ENCODE measurements at places on chromosomes 3 and 15.

GRCh38 chr3:10286596-10287295 is 6.0 kb downstream of the GHRL start:
- DNase-seq = no peak

- DNase-seq = no peak
These were observed 17.5 kb upstream of the ARHGEF3 start for GRCh38 chr3:56819016-56819809.

DNA sequence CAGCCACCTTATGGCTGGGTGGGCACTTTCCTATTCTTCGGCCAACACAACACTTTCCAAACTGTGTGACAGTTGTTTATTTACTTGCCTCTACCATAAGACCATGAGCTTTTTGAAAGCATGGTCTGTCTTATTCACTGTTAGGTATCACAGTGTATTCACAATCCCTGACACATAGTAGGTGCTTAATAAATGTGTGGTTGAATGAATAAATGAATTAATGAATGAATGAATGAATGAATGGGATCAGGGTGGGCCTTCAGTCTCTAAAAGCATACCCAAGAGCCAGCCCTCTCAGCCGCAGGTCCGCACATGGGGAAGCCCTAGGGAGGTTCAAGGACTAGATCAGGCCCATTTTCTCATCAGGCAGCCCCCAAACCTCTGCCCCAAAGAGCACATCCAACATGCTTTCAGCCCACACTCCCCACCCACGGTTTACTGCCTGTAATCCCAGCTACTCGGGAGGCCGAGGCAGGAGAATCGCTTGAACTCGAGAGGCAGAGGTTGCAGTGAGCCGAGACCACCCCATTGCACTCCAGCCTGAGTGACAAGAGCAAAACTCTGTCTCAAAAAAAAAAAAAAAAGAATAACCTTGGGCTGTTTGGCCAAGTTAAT is 95.9 kb downstream of the LIPC start:
- DNase-seq = no peak

- no peak for DNase-seq
These were observed 11.5 kb downstream of the ATP13A3 start for GRCh38 chr3:194475138-194475932.

DNA sequence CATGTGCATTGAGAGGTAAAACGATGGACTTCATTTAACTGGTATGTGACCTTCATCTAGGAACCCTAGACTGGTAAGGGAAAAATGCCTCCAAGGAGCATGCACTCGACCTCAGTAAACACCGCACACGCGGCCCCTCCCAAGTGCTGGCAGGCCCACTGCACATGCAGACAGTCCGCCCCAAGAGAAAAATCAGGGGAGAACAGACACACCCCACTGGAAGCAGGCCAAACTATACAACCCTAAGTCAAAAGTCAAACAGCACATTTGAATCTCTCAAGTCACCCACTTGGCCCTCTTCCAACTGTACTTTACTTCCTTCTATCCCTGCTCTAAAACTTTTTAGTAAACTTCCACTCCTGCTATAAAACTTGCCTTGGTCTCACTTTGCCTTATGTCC is 250.1 kb upstream of the HES1 start:
- no peak for DNase-seq

DNA sequence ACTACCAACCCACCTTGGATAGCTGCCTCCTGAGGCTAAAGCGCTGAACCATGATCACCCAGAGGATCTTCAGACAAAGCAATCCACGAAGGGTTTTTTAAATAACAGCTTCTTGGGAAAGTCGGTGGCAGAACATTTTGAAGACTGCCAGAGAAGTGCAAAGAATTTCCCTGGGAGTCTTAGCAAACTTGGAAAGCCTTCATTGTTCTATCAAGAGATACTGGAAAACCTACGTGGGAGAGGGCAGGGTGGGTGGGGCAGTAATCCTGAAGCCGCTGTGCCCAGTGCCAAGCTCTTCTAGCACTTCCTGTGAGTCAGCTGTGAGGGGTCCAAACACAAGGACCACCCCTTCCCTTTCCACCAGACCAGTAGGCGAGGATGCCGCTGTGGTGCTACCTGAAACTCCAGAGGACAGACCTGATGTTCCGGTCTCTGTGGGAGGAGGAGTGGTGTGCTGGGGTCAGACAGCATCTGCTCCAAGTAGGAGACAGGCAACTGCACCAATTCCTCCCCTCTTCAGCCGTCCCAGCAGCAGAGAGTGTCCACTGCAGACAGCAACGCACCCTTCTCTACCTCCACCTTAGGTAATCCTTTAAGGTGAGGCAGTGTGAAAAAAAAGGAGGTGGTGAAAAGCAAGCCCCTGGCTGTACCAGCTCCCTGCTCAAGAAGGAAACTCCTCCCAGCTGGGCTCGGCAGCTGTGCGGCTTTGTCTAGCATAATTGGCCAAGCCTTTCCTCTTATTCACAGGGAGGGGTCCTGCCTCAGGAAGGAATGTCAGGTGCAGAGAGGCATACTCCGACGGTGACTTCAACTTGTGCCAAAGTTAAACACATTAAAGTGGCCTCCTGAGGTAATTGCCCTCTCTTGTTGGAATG is 99.0 kb downstream of the TMCC1 start:
- DNase-seq = peak; percentile 0

DNA sequence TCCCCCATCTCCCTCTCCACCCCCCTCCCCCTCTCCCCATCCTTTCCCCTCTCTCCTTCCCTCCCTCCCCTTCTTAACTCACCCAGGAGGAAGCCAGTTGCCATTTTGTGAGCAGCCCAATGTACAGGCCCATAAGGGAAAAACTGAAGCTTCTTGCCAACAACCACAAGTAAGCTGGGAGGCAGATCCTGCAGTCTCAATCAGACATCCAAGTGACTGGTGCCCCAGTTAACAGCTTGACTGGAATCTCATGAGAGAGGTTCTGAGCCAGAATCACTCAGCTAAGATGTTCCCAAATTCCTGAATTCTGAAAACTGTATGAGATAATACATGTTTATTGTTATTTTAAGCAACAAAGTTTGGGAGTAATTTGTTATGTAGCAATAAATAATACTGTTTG is 90.7 kb downstream of the C3orf70 start:
- no peak for DNase-seq

DNA sequence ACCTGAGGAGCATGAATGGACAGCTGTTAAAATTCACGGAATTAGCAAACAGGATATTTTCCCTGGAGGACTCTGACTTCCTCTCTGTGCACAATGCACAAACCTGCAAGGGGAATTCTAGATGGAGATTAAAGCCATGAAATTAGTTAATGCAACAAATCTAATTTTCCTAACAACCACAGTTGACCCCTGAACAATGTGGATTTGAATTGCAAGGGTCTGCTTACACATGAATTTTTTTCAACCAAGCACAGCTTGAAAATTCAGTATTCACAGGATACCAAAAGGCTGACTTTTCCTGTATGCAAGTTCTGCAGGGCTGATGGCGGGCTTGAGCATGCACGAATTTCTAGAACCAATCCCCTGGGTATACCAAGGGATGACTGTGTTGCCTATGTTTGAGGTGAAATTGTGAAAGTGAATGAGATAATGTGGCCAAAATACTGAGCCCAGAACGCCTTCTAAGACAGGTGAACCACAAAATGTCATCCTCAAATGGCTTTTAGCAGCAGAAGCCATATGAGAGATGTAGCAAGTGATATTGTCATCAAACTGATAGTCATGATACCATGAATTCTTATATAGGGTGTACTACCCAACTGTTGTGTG is 52.5 kb downstream of the COL8A1 start:
- DNase-seq = no peak

GRCh38 chr3:18217507-18218174 is 207.5 kb downstream of the SATB1 start:
- no peak for DNase-seq

GRCh38 chr15:62854420-62855084 is 188.0 kb upstream of the TPM1 start:
- DNase-seq = no peak

DNA sequence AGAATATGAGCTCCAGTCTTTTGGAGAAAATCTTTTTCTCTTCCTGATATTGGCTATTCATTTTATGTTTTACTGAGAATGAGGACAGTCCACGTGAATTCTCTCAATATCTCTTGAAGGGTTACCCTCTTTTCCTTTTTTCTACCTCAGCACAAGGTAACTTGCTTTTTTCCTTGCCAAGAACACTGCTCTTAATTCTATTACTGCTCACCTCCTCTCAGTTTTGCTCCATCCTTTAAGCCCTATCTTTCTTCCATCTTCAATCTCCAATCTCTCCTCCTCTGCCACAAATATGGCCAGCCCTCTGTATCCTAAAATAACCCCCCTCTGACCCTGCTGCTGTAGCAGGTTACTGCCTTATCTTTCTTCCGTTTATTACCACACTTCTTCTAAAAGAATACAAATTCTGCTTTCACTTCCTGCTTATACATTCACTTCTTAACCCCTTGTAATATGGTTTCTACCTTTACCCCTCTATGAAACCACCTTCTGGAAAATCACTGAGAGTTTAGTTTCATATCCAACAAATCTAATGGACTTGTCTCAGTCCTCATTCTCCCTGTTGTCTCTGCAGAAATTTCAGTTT is 89.0 kb downstream of the NFKBIZ start:
- DNase-seq = no peak

- DNase-seq = no peak
These were observed 314.6 kb downstream of the EPHB1 start for GRCh38 chr3:135109681-135110080.

DNA sequence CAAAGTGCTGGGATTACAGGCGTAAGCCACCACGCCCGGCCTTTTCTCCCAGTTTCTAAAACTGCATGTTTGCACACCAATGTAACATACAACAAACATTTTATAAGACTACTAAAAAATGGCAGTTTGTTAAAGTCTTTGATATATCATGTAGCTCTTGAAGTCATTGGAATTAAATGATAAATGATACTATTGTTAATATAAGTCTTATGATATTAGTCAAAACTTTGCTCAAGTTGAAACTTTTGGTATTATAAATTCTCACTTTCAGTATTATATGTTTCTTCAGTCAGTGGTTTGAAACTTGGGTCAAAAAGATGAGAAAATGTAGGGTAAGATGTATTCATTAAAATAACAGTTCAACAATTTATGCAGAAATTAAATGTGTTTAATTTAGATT is 117.6 kb upstream of the TBL1XR1 start:
- DNase-seq = no peak

GRCh38 chr3:106452096-106452495 is 583.3 kb upstream of the CBLB start:
- no peak for DNase-seq

- DNase-seq = no peak
These were observed 375 bp upstream of the MYZAP start for GRCh38 chr15:57591237-57591821.

- no peak for DNase-seq
These were observed 1.3 kb downstream of the ACAP2 start for GRCh38 chr3:195441476-195441991.

DNA sequence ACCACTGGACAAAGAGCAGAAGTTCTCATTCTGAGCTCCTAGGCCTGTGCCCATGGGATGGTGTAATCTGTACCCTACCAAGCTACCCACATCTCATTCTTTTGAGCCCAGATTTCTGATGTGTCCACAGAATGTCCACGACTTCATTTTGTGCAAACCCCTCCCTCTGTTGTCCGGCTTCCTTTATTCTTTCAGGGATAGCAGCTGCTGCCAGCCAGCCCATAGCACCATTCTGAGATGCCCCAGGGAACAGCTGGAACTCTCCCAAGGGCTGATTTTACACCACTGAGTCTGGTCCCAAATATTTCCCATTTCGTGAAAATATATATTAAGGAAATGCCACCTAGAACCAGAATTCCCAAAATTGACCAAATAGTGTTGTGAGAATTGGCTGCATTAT is 236.6 kb downstream of the SATB1 start:
- no peak for DNase-seq

GRCh38 chr3:78274475-78275065 is 1234.7 kb downstream of the ROBO2 start:
- no peak for DNase-seq

GRCh38 chr3:196639483-196640296 is at the start of gene NRROS:
Gene NRROS, plus strand, starts transcription at chr3:196639694. Its CDS starts 14,846 bp downstream, at chr3:196654540.
- DNase-seq = peak; percentile 52

DNA sequence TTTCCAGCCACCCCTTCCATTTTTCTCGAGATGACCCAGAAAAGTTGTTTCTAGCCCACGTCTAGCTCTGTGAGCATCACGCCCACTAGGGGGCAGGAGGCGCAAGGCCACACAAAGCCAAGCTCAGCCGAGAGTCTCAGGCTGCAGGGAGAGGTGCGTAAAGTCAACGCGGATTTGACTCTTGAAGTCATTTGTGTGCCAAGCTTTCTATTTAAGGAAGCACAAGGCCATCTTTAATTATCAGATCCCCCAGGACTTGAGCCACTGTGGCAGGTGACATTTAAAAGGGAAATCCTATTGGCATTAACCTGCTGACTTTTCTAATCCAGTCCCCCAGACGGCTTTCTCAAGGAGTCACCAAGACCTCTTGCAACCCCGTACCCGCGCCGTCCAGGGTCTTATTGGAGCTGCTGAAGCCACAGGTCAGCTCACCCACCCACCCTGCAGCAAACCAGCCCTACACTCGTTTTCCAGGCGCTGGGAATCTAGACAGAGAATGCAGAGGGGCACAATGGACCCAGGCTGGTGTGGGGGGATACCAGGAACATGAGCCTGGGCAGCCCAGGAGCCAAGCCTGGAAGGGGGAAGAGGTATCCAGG is 62.1 kb downstream of the CAPN7 start:
- peak; percentile 82 for DNase-seq

GRCh38 chr3:43785551-43785950 is 94.8 kb downstream of the ABHD5 start:
- DNase-seq = no peak

DNA sequence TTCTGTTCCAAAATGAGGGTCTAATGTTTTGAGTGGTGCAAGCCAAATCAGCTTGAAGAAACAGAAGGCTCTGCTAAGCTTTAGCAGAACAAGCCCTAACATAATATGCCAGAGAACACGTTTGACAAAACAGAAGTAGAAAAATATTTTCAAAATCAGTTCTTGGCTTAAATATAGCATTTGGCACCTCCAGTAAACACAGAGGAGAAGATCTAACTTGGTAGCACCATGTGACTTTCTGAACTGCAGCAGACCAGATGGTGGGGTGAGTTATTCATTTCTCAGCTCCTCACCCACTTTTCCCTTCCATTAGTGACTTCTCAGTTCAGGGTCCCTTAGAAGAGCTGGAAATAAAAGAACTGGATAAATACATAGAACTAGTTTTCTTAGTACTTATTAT is 395.8 kb downstream of the MAGI1 start:
- DNase-seq = no peak

DNA sequence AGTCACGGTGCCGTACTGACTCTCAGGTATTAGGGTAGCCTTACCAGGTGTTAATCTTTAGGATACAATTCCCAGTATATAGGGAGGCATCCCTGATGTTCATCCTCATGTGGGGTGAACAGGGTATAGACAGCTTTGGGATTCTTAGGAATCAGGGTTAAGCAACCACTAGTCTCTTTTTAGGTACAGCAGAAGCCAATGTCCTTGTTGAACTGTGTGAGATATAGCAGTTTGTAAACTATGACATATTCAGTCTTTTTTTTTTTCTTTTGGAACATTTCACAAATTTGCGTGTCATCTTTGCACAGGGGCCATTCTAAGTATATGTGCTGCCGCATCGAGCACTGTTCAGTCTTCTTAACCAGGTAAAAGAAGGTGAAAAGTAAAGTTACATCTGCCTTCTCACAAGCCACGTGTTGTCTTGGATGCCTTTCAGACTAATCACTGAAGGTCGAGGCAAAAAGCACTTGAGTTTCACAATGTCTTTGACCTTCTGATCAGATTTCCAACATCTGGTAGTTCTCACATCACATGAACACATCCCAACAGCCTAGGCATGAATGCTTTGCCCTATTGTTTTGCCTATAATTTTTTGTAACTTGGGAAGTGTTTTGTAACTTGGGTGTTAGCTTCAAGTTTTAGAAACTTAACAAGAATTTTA is 17.2 kb downstream of the TSEN2 start:
- DNase-seq = no peak

- DNase-seq = no peak
These were observed 221.3 kb upstream of the CDIN1 start for GRCh38 chr15:36358094-36358493.

Measured in stimulated activated CD4-positive, alpha-beta T cell treated with anti-CD3 and anti-CD28 coated beads, Interleukin-12 subunit alpha, Interleukin-12 subunit beta, amount 100 ng/mL, for 24 hours (primary cell).